ENCODE measurements at places on chromosomes 3 and 15. TPM values are rescaled to one million over a fixed set of nuclear protein-coding genes. Genes with fewer than 3 reads are reported as not detected.

The SKOR1 gene
- polyA plus RNA-seq: 0.11 TPM

The TRIM42 gene
- not detected for polyA plus RNA-seq

DNA sequence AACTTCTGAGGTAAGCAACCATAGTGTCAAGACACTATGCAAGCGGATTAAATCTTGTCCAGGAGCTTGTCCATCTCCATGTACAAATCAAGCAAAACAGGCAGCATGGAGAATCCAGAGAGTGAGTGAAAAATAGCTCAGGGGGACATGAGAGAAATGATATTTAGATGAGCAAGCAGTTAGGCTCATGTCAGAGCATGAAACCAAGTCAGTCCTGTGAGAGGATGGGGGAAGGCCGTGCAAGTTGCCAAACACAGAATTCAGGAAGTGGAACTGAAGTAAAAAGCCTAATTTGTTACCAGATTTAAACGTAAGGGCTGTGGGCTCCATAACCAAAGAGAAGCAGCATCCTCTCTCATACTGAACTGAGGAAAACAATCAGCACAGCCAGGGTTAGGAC is 995.9 kb downstream of the MCTP2 start:
- DNase-seq: no peak

DNA sequence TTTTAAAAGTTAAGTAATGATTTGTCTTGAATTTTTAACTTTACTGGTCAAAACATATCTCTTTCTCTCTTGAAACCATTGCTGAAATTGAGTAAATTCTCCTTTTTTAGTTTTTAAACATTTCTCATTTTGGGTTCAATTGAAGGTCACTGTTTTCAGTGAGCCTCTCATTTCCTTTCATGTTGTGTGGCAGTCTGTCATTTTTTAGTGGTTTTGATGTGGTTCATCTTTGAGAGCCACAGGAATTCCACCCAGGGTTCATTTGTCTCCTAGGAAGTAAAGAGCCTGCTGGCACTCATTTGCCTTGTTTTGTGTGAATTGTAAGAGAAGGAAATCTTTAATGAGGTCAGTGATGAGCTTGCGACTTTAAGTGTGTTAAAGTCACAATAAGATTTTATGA is 10.4 kb downstream of the CLDN11 start:
- DNase-seq: no peak

DNA sequence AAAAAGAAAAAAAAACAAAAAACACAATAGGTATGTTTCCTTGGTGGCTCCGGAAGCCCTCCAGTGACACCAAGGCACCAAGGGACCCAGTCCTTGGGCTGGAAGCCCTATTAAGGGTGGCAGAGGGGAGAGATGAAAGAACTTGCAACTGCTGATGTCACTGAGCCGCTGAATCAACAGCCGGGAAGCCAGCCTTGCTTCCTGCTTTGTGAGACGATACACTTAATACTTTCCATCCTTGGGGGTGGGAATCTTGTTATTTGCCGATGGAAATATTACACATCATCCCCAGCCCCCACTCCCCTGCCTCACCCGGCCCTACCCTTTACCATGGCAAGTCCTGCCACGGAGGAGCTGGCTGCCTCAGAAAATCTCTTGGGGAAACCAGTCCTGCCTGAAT is 5.6 kb upstream of the ISLR2 start:
- DNase-seq: peak; percentile 35

DNA sequence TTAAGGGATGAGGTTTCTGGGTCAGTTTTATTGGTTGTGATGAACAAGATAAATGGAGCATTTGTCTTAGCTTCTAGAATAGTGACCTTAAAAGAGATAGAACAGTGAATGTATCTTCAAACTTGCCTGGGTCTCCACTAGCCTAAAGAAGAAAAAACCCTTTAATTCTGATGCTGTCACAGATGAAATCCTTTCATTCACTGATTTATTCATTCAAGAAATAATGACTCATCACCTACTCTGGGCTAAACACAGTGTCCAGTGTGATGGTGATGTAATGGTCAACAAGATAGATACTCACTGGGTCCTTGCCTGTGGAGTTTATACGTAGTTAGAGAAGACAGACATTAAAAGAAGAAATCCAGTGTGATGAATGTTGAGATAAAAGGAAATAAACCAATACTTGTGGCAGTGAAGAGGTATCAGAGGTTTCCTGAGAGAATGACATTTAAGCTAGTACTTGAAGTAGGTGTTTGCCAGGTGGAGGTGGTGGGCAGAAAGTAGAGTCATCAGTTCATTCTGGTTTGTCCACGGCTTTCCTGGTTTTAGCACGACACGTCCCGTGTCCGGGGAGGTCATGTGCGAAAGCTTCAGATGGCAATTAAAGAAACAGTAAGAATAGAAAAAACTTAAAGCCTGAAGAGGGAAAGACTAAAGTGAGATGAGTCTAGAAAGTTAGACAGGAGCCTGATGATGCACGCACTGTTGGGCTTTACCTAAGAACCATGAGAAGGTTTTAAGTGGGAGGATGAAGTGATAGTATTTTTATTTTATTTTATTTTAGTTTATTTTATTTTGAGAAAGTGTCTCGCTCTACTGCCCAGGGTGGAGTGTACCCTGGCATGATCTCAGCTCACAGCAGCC is 18.5 kb downstream of the PAK2 start:
- peak; percentile 44 for DNase-seq

GRCh38 chr15:51888593-51889195 is 59.2 kb downstream of the TMOD3 start:
- peak; percentile 51 for DNase-seq

The CRELD1 gene
- 11.1 TPM for polyA plus RNA-seq

- DNase-seq: no peak
Observed at GRCh38 chr3:48599077-48599501, 4.0 kb upstream of the COL7A1 start.
